ENCODE measurements at places on chromosomes 1 and 21. TPM values are rescaled to one million over a fixed set of nuclear protein-coding genes. Genes with fewer than 3 reads are reported as not detected.
A peak's percentile ranks its signal among the peaks of the same experiment; 100 is the strongest.

MAP3K21 gene
- total RNA-seq = not detected

GRCh38 chr21:36630485-36631206 lies 68.3 kb upstream of the SIM2 start:
- H3K27me3 ChIP-seq = peaks cover 13% of the 10 kb centered on the region
- no peak for DNase-seq
- H3K4me3 ChIP-seq = no peak overlapping the region

DNA sequence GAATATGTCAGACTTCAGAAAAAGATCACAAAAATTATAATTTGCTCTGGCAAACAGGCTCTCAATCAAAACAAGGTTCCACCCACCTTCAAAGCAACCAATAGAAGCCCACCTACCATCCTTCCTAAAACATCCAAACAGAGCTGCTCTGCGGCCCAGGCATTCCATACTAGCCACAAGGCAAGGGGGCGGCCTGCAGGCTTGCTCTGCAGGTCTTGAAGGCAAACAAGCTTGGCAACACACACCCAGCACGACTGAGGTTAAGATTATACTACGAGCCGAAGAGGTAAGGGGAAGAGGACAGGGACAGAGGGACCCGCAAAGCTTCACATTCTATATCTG lies 207.3 kb downstream of the SLC45A1 start:
- H3K4me1 ChIP-seq = peaks cover 13% of the 10 kb centered on the region
- no peak overlapping the region for H3K4me3 ChIP-seq
- no peak overlapping the region for H3K27ac ChIP-seq
- peak; percentile 49 for DNase-seq
- H3K27me3 ChIP-seq = peaks cover 3% of the 10 kb centered on the region

KCTD3 gene
- 30.4 TPM for total RNA-seq

DNA sequence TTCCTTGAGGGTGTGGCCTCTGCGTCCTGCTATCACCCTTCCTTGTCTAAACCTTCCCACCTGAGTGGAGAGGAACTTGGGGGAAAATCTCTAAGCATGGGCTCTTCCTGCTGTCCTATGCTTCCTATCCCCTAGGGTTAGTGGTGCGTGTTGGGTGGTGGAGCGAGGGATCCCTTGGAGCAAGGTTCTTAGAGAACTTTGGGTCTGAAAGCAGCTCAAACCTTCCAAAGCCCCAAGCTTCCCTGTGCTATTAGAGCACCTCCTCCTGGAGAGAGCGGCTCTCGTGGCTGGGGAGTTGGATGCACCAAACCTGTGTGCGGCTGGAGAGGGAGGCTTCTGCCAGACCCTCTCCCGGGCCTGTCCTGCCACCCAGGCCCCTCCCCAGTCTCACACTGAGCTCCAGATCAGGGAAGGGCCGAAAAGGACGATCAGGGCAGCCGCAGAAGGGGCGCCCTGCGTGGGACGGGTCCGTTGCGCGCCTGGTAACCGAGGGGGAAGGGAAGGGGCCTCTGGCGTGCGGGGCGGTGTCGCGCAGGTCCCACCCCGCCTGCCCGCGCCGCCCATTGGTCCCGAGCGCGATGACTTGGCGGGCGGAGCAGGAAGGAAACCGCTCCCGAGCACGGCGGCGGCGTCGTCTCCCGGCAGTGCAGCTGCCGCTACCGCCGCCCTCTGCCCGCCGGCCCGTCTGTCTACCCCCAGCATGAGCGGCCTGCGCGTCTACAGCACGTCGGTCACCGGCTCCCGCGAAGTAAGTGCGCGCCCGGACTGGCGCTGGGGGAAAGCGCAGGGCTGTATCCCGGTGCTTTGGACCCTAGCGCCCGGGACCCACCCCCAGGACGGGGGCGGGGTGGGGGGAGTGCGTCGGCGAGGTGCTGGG lies at the start of gene SH3BGRL3:
Gene SH3BGRL3 (plus strand): TSS at position 631 of the 877 bp plus-strand sequence. CDS start 70 bp downstream, at position 701.
- DNase-seq = peak; percentile 68
- peaks cover 30% of the 10 kb centered on the region for H3K36me3 ChIP-seq
- peak within 1 kb of the TSS; percentile 97 for H3K27ac ChIP-seq
- peaks cover 90% of the 10 kb centered on the region for H3K4me1 ChIP-seq
- H3K4me3 ChIP-seq = peak within 1 kb of the TSS; percentile 93
- peaks cover 3% of the 10 kb centered on the region for H3K27me3 ChIP-seq

DDR2 gene
- 193 TPM for total RNA-seq

DNA sequence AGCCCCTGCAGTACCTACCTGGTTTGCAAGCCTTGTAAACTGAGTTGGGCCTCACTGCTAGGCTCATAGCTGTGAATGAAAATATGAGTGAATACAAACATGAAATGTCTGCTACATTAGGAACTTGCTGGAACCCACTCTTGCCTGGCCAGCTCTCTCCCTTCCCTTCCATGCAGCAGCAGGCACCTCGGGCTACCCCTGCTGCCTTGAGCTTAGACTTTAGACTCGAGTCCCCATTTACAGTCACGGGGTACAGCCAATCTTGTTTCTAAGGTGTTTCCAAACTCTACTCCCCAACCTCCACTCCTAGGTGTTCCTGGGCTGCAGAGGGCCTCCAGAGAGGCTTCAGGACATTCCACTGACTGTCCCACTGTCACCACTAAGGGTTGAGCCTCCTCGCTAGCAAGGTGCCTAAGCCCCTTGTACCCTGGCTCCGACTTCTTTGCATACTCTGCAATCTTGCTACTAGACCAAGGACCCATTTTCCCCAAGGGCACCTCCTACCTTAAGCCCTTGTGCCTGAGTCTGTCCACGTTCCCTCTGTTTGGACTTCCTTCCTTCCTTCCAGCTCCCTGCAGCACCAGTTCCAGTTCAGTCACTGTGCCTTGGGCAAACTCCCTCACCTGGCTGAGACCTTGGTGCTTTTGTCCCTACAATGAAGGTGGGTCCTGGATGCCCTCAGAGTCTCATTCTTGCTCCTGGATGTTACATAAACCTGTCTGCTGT lies 36.9 kb downstream of the CDK18 start:
- peaks cover 28% of the 10 kb centered on the region for H3K27me3 ChIP-seq
- no peaks in the 10 kb centered on the region for H3K36me3 ChIP-seq
- DNase-seq = no peak
- no peak overlapping the region for H3K27ac ChIP-seq

CACNA1S gene
- total RNA-seq = not detected

GRCh38 chr1:109388884-109389637 lies 8.7 kb downstream of the SORT1 start:
- peaks cover 78% of the 10 kb centered on the region for H3K4me1 ChIP-seq
- H3K27me3 ChIP-seq = no peaks in the 10 kb centered on the region
- no peak overlapping the region for H3K4me3 ChIP-seq

ATAD3C gene
- not detected for total RNA-seq

GUCA2A gene
- total RNA-seq = not detected

TIE1 gene
- total RNA-seq = 0.31 TPM

C1orf226 gene
- total RNA-seq = 0.09 TPM

SPRR3 gene
- not detected for total RNA-seq

GRCh38 chr1:1371364-1371745 lies 3.7 kb downstream of the AURKAIP1 start:
- no peak for DNase-seq
- no peaks in the 10 kb centered on the region for H3K27me3 ChIP-seq
- no peak overlapping the region for H3K27ac ChIP-seq

DNA sequence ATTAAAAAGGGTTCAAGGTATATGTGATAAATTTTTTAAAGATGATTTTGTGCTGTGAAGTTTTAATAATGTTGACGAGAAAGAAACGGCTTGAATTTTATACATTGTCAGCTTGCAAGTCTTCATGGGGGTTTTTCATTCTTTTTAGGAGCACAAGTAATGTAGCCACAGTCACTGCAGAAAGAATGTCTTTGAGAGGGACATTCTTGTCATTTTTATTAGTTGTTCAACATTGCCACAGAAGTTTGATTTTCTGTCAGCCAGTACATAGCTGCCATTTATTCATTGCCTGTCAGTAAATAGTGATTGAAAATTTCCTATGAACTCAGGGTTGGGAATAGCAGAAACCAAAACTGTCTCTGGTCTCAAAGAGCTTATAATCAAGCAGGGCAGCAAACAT lies 156.3 kb downstream of the DHRS3 start:
- no peak for DNase-seq
- peaks cover 6% of the 10 kb centered on the region for H3K27me3 ChIP-seq
- peaks cover 44% of the 10 kb centered on the region for H3K36me3 ChIP-seq
- H3K4me1 ChIP-seq = peaks cover 63% of the 10 kb centered on the region
- no peak overlapping the region for H3K4me3 ChIP-seq

GRCh38 chr1:9591669-9592509 lies 3.2 kb downstream of the TMEM201 start:
- H3K36me3 ChIP-seq = no peaks in the 10 kb centered on the region
- no peak for DNase-seq
- H3K27me3 ChIP-seq = peaks cover 2% of the 10 kb centered on the region
- no peak overlapping the region for H3K27ac ChIP-seq
- no peak overlapping the region for H3K4me3 ChIP-seq

TMEM82 gene
- not detected for total RNA-seq

GLUL gene
- 109 TPM for total RNA-seq

DNA sequence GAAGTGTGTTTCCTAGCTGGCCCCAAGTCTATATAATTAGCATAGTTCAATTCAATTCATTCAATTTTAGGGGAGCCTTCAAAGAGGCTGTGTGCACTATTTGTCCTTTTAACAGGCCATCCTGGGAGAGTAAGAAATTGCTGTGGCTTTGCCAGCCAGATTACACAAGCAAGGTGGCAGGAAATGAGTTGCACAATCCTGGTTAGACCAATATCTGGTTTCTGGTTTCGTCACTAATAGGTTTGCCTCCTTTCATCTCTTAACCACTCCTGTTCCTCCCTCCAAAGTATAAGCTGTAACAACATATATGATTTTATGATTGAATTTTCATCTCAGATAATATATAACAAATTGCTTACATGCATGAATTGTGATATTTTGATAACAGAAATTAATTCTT lies 84.1 kb upstream of the NEGR1 start:
- peaks cover 13% of the 10 kb centered on the region for H3K4me1 ChIP-seq
- no peaks in the 10 kb centered on the region for H3K36me3 ChIP-seq
- DNase-seq = peak; percentile 13
- peaks cover 3% of the 10 kb centered on the region for H3K27me3 ChIP-seq
- H3K4me3 ChIP-seq = no peak overlapping the region

GRCh38 chr1:2921970-2922686 lies 99.1 kb upstream of the ACTRT2 start:
- H3K4me3 ChIP-seq = no peak overlapping the region
- H3K36me3 ChIP-seq = peaks cover 9% of the 10 kb centered on the region
- H3K27me3 ChIP-seq = peaks cover 3% of the 10 kb centered on the region

DNA sequence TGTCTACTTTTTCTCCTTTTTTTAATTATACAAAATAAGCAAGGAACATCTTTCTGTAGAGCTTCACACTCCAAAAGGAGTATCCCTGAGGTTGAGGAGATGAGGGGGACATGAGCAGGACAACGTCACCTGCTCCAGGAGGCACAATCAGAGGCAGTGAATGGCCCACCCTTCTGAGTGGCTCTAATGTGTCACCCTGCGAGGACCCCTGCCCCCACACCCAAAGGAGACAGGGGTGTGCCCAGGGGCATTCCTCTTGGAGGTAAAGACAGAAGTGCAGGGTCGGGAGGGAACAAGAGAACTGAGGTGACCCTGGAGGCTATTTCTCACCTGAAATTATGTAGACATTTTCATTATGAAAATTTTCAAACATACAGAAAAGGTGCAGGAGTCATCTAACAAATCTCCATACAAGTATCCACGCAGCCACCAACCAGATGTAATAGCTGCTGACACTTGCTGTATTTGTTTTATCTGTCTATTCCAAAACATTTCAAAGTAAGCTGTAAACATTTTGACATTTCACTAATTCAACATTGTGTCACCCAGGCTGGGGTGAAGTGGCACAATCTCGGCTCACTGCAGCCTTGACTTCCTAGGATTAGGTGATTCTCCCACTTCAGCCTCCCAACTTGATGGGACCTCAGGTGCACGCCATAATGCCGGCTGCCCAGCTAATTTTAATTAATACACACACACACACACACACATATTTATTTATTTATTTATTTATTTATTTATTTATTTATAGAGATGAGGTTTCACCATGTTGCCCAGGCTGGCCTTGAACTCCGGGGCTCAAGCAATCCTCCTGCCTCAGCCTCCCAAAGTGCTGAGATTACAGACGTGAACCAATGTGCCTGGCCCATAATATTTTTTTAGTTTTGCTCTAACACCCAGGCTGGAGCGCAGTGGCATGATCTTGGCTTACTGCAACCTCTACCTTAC lies 70.7 kb downstream of the RUNX3 start:
- no peaks in the 10 kb centered on the region for H3K36me3 ChIP-seq
- no peak for DNase-seq
- H3K27me3 ChIP-seq = peaks cover 7% of the 10 kb centered on the region
- H3K4me3 ChIP-seq = no peak overlapping the region
- H3K27ac ChIP-seq = no peak overlapping the region

DNA sequence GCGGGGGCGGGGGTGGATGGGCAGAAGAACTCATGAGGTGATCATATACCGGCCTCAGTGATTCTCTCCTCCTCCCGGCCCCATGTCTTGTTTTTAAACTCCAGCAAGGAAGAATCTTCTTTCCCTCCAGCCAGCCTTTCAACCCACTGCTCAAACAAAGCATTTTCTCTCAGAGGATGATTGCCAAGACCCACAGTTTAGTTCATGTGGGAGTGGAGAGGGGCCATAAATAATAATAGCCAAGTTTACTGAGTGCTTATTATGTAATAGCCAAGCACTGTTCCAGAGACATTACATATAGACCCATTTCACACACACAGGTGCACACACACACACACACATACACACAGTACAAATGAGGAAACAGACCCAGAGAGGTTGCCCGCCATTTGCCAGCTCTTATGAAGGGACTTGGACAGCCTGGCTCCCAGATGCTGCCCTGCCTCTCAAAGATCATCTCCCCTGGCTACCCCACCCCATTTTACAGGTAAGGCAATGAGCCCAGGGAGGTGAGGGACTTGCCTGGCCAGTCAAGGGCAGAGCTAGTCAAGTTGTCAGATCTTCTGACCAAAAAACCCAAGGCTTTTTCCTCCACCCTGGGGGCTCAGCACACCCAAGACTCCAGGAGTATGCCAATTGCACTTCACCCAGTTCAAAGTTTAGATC lies 18.0 kb upstream of the BCAR3 start:
- 0 out of 2 replicates have a peak overlapping the region, but pooled peaks have one; percentile 6 for H3K27ac ChIP-seq
- peaks cover 17% of the 10 kb centered on the region for H3K36me3 ChIP-seq
- H3K27me3 ChIP-seq = no peaks in the 10 kb centered on the region
- no peak for DNase-seq
- peaks cover 40% of the 10 kb centered on the region for H3K4me1 ChIP-seq

DNA sequence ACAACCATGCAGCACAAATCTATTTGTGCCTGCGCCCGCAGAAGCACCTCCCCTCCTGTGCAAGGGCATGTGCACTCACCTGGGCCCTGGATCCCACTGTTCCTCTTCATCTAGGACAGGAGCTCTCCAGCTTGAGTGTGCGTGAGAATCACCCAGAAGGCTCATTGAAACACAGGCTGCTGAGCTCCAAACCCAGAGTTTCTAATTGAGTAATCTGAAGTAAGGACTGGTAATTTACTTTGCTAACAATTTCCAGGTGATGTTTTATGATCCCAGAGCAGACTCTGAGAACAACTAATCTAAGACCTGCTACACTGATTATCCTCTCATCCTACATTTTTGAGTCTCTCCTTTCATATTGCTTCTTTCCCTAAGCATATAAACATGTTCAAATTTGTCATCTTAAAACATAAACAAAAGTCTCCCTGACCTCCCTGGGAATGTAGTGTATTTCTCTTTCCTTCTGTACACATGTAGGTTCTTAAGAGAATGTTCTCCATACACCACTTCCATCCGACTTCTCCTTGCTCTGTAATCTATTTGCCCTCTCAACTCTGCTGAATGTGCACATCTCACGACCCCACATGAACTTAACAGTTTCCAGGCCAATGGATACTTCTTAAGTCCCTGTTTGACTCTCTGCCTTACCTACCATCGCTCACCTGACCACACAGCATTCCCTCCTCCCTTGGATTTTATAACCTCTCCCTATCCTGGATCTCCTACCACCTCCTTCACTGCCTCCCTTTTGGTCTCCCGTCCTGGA lies 522.5 kb downstream of the SMYD3 start:
- H3K27ac ChIP-seq = no peak overlapping the region
- DNase-seq = no peak
- H3K36me3 ChIP-seq = peaks cover 7% of the 10 kb centered on the region
- H3K4me3 ChIP-seq = no peak overlapping the region
